ENCODE measurements at places on chromosomes 3 and 15.

GRCh38 chr3:124486324-124486723, 243.9 kb upstream of the UMPS start:
- DNase-seq = no peak

- peak; percentile 35 for DNase-seq
Observed at GRCh38 chr3:67090474-67090873, 92.4 kb downstream of the KBTBD8 start.

- DNase-seq = no peak
Observed at GRCh38 chr3:133989936-133990702, 39.6 kb downstream of the SLCO2A1 start.

DNA sequence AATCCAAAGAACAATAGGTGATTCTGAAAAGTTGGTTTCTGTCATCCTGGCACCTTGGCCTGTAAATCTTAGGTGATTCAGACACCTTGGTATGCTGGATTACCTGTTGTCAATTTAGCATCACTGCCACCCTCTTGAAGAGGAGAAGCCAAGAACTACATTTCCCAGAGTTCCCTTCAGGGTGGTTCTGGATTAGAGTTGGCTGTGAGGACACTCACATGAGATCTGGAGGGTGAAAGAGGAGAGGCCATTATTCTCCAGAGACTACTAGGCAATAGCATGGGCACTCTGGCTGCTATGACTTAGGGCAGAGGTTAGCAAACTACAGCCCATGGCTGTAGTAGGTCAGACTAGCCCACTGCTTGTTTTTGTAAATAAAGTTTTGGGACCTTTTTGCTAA, 41.7 kb upstream of the CORO2B start:
- no peak for DNase-seq

- peak; percentile 77 for DNase-seq
Observed at GRCh38 chr3:45988804-45989203, 6.8 kb downstream of the FYCO1 start.
